ENCODE measurements at places on chromosomes 4 and X. TPM values are rescaled to one million over a fixed set of nuclear protein-coding genes. Genes with fewer than 3 reads are reported as not detected.

- no peak for DNase-seq
These were observed 70.8 kb downstream of the SMIM20 start for GRCh38 chr4:25984796-25985195.

- DNase-seq = no peak
These were observed 59.7 kb downstream of the MAB21L2 start for GRCh38 chr4:150641612-150642011.

The NUP54 gene
- 52.8 TPM for total RNA-seq

The KLHL8 gene
- total RNA-seq = 11.4 TPM

All from CD4-positive, alpha-beta memory T cell (primary cell).